ENCODE measurements at places on chromosomes 5 and 9. TPM values are rescaled to one million over a fixed set of nuclear protein-coding genes. Genes with fewer than 3 reads are reported as not detected.

Gene STING1
- total RNA-seq = 1.2 TPM

Gene YIPF5
- 81.6 TPM for total RNA-seq

Gene ADAMTS2
- not detected for total RNA-seq

Gene NOL8
- 31.3 TPM for total RNA-seq
